ENCODE measurements at places on chromosomes 2 and 18.

DNA sequence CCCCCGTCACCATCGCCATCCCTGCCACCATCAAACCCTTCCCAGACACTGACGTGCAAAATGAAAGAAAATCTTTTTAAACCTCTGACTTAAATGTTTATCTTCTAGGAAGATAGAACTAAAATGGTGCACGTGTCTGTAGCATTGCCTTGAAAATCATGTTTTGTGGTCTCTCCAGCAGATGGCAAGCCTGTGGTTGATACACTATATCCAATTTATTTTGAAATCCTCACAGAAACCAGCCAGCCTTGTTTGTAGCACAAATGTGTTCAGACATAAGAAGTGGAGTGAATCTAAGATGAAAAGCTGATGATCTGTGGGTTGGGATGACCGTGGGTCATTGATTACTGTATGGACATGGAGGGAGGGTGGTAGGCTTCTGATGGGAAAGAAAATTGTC, 436.2 kb upstream of the SMIM21 start:
- DNase-seq: no peak

GRCh38 chr2:176561706-176562105, 292.5 kb downstream of the MTX2 start:
- DNase-seq: no peak

GRCh38 chr2:150134223-150134857, 353.1 kb downstream of the RND3 start:
- no peak for DNase-seq

- no peak for DNase-seq
These were observed 60.5 kb upstream of the TFPI start for GRCh38 chr2:187614756-187615155.

GRCh38 chr2:51247252-51247805, 215.4 kb upstream of the NRXN1 start:
- no peak for DNase-seq

DNA sequence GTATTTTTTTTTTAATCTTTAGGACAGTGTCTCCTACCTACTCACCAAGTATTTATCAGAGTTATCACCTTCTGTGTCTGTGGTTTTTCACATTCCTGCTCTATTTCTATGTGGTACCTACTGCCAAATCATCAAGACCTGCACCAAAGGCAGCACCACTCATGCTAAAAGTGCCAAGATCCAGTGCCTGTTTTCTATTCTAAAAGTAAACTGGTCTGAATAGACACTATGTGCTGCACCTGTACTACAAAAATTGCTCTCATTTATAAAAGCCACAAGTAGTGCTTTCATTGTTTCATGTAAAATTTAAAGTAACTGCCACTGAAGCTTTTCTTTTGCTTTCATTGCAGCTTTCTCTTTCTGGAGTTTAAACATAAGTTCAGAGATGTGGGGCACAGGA, 103.9 kb upstream of the GULP1 start:
- DNase-seq: no peak

GRCh38 chr2:11788461-11789124, 42.2 kb downstream of the LPIN1 start:
- no peak for DNase-seq

DNA sequence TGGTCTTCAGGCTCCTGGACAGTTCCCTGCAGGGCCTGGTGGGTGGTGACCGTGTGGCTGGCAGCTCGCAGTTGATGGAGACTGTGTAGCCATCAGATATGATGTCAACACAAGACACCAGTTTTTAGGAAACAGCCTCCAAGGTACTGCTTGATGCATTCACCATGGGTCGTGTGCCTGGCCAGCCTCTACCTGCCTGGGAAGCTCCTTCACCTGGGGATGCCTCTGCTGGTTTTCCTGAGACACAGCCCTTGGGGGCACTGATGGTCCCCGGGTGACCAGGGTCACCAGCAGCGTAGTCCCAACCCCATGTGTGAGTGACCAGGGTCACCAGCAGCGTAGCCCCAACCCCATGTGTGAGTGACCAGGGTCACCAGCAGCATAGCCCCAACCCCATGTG, 33.6 kb upstream of the KCNG2 start:
- DNase-seq: peak; percentile 4

GRCh38 chr2:190840569-190841172, 40.0 kb upstream of the GLS start:
- DNase-seq: no peak

DNA sequence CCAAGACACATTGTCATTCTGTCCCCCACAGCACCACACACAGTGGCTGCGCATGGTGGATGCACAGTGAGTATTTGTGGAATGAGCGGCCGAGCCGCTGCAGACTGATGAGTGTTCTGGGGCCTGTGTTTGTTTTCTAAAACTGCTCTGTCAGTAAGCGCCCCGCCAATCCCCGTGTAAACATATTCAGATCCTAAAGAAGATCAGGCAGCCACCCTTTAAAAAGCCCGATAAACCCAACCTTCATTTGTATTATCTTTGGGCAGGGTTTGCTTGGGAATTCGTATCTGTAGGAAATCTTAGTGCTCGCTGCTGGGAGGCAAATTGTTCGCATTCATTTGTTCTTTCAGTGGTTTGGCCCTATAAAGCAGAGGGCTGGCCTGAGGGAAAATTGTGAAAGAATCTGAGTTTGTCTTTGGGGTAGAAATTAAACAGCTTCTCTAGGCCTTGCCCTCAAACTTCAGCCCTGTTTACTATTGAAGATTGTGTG, 68.6 kb downstream of the TGOLN2 start:
- DNase-seq: no peak

GRCh38 chr2:197628043-197628500, 47.3 kb downstream of the RFTN2 start:
- DNase-seq: peak; percentile 24

DNA sequence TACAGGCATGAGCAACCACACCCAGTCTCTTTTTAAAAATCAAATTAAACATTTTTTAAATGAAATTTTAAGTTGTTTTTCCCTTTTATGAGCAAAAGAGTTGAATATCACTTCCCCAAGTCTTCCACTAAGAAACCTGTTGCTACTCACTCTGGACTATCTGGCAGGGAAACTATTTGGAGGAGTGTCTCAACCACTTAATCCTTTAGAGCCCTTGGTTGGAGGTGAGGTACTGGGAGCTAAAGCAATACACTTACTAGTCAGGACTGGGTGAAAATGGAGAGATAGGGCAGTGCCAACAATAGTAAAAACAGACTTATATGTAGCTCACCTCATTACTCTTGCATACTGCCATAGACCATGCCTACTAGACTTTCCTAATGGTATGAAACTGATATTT, 135.5 kb downstream of the RND3 start:
- DNase-seq: peak; percentile 23

DNA sequence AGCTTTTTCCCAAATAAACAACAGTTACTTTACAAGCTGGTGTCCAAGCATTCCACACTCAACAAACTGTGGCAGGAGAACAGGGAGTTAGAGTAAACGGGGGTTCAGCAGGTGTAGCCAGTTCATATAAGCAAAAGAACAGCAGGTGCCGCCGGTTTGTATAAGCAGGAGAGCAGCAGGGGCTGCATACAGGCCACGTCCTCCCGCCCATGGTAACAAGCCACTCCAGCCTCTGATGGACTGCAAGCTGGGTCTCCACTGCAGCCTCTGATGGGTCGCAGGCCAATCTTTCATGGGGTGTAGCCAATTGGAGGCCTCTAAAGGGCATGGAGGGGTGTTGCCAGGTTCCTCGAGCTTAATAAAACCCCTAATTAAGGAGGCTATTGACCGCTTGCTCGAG, 189.3 kb downstream of the ANKRD30B start:
- no peak for DNase-seq

- DNase-seq: no peak
These were observed 13.7 kb downstream of the DSC2 start for GRCh38 chr18:31088532-31088931.

- no peak for DNase-seq
These were observed 83.3 kb downstream of the ICOS start for GRCh38 chr2:204019572-204020501.

DNA sequence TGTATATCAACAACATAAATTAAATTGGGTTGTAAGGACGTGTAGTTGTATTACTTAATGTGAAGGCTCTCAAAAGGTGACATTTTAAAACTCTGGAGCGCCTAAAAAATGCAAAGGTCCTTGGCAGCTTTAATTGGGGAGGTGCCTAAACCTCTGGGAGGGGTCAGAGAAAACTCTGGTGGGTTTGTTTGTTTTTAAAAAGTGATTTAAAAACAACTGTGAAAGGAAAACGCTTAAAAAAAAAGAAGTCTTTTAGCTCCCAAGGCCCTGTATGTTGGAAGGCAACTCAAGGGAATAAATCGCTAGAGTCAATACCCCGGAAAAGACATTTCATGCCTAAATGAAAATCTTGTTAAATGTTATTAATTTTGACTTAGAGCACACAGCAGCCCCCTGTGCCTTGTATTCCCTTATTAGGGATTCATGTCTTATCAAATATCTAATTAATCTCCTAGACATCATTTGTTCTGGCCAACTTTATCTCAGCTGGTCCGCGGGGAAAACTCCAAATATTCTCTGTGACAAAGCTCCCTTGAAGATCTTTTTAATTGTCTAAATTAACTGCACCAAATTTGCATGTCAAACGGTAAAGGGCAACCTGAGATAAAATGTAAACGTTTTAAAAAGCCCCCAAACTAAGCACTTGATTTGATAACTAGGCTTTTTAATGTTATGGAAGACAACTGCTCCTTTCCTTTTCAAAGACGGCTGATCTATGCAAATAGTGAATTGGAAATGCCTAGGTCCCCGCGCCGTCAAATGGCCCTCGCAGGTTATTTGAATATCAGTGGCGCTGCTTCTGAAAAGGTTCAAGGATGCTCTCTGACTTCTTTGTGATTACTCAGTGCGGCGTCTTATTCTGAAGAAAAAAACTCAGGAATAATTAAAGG, 4.2 kb downstream of the SP9 start:
- peak; percentile 41 for DNase-seq

DNA sequence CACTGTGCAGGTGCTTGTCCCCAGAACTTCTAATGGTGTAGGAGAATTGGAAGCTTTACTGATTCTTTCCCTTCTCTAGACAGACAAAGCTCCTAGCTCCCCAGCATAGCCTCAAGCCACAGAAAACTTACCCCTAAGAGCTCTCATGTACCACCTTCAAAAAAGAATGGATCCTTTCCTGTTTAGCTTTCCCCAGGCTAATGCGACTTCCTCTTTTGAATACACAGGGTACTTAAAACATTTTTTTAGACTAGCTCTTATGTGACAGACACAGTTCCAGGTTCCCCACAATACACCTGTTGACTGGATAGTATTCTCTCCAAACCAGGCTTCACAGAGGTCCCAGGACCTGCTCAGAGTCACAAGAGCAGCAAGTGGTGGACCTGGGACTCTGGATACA, 8.3 kb downstream of the CTAGE1 start:
- no peak for DNase-seq

GRCh38 chr2:202950592-202950991, 38.5 kb downstream of the CARF start:
- no peak for DNase-seq

DNA sequence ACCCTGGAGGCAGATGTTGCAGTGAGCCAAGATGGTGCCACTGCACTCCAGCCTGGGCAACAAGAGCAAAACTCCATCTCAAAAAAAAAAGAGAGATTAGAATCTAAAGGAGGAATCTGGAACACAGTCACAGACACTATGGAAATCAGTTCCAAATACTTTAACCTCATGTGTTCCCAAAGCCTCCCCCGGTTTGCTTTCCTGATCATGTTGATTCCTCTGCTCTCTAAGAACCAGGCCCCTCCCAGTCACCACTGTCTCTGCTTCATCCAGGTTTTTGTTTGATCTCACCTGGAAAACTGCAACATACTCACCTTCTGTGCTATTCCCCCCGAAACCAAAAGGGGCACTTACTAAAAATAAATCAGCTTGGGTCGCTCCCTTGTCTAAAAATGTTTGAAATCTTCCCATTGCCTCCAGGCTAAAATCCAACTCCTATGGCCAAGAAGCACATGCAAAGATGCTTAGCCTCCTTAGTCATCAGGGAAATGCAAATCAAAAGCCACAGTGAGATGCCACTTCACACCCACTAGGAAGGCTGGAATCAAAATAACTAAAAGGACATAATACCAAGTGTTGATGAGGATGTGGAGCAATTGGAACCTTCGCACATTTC, 6.2 kb upstream of the NEU2 start:
- DNase-seq: no peak

DNA sequence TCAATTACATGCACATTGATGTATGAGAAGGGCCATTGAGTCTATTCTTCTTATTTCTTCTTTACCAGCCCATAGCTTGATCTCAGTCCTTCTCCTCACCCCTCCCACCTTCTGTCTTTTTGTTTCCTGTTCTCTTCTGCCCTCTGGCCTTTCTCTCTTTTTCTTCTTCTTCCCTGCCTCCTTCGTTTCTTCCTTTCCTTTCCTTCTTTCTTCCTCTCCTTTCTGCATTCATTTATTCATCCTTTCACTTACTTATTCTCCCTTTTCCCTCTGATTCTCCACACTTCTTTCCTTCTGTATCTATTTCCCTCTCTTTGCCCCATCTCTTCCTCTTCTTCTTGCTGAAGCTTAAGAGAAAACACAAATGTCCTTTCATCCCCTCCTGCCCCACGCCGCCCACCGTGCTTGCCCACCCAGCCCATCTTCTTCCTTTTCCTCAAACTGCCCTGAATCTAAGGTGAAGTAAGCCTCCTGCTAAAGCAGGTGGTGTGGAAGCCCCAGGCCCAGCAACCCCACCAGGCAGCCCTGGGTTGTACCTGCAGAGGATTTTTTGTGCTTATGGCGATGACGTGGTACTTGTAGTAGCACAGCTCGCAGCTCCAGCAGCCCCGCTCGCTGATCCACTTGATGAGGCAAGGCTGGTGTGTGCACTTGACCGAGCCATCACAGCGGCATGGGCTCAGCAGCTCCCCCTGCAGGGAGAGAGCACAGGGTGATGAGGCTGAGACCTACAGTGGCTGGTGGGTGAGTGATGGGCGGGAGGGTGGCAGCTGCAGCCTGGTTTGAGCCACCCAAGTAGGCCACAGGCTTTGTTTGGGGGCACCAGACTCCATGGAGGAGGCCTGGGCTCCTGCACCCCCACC, 89.0 kb downstream of the MARCHF4 start:
- no peak for DNase-seq

GRCh38 chr18:11663439-11664029, 25.5 kb upstream of the GNAL start:
- DNase-seq: no peak

- DNase-seq: no peak
These were observed 74.5 kb downstream of the RTP5 start for GRCh38 chr2:241943961-241944575.

DNA sequence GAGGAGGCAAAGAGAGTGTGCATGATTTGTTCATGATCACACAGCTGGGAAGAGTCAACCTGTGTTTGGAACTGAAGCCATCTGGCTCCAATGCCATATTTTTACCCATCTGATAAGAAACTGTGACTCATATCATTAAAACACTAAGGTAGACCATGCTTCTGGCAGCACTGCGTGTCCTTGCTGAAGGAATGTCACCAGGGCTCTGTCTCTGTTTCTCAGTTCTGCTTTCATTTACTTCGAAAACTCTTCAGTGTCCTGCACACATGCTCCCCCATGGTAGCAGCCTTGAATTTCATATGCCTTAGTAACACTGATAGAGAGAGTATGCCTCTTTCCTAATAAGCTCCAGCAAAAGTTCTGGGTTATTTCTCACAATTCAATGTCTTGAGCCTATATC, 830.4 kb downstream of the DCDC2C start:
- DNase-seq: no peak

Measured in right hindlimb (tissue), 1 donor.